Stimulated activated CD8-positive, alpha-beta memory T cell treated with anti-CD3 and anti-CD28 coated beads, Interleukin-4, amount 100 ng/mL, for 1 hour (primary cell): ENCODE measurements at places on chromosomes 6 and 20.

GRCh38 chr20:23050076-23050838 lies 785 bp upstream of the THBD start:
- no peak for DNase-seq

DNA sequence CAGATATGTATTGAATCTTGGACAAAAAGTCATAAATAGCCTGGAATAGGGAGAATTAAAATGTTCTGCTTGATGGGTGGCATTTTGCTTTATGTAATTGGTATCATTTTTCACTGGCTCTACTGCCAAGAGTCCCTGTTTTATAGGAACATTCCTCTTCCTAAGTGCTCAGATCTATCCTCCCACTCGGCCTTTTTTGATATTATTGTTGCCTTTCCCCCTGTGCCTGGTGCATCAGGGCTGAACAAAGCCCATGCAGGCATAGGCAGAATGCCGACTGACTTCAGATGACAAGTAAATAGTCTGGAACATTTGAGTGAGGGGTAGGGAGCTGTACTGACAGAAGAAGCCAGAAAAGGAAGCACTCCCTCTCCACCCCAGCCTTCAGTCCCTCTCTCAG lies 127.0 kb downstream of the PKHD1 start:
- DNase-seq, result no peak

DNA sequence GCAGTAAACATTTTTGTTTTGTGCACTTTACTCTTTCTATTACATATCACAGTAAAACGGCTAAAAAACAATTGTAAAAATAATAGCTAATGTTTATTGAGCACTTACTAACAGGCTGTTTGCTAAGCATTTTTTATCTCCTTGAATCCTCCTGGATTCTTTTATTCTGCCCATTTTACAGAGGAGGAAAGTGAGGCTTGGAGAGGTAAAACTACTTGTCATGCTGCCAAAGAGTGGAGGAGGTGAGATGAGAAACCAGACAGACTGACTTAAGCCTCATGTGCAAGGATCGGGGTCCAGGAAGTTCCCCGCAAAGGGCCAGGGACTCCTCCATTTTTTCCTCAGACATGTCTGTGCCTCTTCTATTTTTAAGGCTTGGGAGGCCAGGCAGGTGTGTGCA lies 63.6 kb downstream of the DLGAP4 start:
- DNase-seq, result no peak

DNA sequence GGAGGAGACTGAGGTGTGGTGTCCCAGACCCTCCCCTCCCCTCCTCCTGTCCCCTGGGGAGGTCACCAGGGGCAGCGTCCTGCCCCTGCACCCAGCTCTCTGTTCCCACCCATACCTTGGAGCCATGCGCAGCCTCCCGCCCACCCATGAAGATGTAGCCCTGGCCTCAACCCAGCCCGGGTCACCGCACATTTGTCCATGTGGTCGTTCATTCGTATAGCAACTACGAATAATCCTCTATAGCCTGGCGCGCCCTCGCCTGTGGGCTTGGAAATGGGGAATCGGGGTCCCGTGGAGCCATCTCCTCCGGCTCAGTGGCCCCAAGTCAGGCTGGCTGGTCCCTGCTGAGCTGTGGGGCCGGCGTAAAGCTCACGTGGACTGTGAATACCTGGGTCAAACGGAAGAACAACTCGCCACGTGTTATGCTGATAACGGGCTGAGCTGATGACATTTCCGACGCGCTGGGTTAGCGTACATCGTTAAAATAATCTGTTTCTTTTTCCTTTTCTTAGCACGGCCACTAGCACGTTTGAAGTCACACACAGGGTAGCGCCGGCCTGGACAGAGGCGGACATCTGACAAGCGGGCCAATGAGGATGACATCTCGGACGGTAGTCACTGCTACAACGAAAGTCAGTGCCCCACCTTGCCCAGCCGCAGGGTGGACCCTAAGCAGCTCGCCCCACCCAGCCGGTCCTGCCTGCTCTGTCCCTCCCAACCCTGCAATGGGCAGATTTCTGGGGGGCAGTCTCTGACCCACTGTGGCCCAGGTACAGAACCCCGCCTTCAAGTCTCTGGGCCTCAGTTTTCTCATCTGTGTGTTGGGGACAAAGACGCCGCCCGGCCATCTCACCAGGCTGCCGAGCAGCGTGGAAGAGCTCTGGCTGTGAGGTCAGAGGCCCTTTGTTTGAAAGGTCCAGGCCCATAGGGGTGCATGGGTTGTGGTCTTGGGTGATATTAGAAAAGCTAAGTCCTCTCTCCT lies 19.8 kb upstream of the RBBP8NL start:
- no peak for DNase-seq

- peak; percentile 2 for DNase-seq
Measured at GRCh38 chr6:107458672-107459282, 587 bp downstream of the PDSS2 start.

- DNase-seq, result no peak
Measured at GRCh38 chr20:15155848-15156401, 818.5 kb upstream of the FLRT3 start.

DNA sequence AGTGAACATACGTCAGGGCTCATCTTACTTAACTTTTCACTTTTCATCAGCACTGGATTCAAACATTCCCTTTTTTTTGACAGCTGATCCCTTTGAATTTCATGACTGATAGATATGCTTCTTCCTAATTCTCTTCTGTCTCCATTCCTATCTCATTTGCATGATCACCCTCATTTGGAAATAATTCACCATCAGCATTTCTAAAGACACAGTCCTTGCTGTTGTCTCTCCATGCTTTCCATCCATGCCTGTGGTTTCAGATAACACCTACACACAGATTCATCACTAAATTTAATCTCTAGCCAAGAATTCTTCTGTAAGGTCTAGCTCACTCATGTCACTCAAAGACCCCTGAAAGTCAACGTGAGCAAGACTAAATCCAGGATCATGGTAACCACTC lies 228.4 kb upstream of the BTBD3 start:
- no peak for DNase-seq

DNA sequence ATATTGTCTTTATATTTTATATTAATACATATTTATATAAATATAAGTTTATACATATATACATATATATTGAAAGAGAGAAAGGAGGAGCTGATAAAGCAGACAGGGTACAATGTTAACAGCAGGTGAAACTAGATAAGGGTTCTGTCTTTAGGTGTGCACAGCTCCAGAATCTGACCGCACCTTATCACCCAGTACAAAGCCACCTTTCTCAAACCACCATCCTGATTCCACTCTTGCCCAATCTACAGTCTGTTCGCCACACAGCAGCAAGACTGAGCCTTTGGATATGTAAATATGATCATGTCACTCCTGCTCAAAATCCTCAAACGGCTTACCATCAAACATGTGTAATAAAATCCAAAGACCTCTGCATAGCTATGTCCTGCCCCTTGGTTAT lies 34.7 kb upstream of the ASCC3 start:
- DNase-seq, result no peak

DNA sequence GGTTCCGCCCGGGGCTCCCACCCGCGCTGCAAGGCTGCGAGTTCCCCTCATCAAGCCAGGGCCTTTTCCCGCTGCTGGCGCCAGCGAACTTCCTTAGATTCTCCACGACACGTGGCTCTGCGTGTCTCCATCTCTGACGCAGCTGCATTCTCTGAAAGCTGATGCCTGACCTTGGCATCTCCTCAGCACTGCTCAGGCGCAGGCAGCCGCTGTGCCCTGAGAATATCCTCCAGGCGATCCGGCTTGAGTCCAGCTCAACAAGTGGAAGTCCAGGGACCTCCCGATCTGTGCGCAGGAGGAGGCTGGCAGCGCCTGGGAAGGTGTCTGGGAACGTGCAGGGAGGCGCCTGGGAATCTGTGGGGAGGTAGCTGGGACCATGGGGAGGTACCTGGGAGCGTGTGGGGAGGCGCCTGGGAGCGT lies 171.2 kb upstream of the THBS2 start:
- DNase-seq, result no peak

GRCh38 chr6:21754891-21755290 lies 161.3 kb downstream of the SOX4 start:
- DNase-seq, result no peak

GRCh38 chr20:45925821-45926506 lies 8.5 kb upstream of the PCIF1 start:
- DNase-seq, result no peak
